ENCODE measurements at places on chromosomes 12 and 14.
A peak's percentile ranks its signal among the peaks of the same experiment; 100 is the strongest.

- DNase-seq, result no peak
These were observed 36.6 kb downstream of the YLPM1 start for GRCh38 chr14:74799765-74800164.

DNA sequence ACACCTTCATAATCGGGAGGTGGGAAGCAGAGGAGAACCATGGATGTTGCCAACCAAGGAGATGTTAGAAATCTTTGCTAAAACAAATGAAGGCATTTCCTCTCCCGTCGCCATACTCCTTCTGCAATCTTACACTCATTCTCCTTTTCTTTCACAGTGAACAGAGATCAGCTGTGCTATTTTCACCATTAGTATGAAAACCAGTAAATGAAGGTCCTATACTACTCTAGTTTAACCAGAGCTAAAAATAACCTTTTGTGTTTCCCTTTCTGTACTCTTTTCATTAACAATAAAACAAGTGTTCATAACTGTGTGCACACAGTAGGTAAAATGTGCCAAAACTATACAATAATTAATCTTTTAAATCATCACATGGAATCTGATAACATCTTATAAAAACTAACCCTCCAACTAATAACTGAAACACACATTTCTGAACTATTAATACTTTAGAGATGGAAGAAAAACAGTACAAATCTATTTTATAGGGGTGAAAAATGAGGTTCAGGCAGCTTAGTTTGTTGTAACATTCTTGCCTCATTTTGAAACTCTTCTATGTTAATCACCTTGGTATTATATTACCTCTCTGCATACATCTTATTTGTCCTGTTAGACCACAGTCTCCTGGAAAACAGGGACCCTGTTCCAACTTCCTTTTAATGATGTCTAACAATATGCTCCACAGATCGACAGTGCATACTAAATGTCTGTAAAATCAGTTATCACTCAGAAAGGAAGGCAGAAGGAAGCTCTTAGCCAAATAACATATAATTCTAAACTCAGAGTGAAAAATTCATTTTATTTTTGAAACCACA is 69.5 kb downstream of the SPPL3 start:
- DNase-seq, result no peak

DNA sequence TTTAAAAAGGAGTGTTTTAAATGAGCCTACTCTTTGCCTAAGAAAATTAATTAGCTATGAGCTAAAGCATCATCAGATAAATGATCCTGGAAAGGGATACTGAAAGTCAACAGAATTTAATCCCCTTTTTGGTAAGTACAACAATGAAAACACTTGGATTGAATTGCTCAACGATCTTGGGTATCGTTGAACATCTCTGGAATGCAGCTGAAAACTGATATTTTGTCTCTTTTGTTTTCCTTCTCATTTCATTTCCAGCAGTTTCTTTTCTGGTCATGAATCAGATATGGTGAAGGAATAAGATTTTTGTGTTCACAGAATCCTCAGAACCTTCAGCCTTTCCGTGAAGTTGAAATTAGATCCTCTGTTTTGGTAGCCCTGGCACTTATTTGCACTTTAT is 771.2 kb downstream of the FSCB start:
- DNase-seq, result no peak

GRCh38 chr12:34358198-34358597 is 335.9 kb downstream of the ALG10 start:
- no peak for DNase-seq

GRCh38 chr14:92493492-92493891 is 20.1 kb upstream of the RIN3 start:
- no peak for DNase-seq

- DNase-seq, result no peak
These were observed 139.7 kb downstream of the SLCO1B3 start for GRCh38 chr12:20950248-20950647.

GRCh38 chr14:23162800-23163199 is 20.7 kb downstream of the SLC7A8 start:
- no peak for DNase-seq

DNA sequence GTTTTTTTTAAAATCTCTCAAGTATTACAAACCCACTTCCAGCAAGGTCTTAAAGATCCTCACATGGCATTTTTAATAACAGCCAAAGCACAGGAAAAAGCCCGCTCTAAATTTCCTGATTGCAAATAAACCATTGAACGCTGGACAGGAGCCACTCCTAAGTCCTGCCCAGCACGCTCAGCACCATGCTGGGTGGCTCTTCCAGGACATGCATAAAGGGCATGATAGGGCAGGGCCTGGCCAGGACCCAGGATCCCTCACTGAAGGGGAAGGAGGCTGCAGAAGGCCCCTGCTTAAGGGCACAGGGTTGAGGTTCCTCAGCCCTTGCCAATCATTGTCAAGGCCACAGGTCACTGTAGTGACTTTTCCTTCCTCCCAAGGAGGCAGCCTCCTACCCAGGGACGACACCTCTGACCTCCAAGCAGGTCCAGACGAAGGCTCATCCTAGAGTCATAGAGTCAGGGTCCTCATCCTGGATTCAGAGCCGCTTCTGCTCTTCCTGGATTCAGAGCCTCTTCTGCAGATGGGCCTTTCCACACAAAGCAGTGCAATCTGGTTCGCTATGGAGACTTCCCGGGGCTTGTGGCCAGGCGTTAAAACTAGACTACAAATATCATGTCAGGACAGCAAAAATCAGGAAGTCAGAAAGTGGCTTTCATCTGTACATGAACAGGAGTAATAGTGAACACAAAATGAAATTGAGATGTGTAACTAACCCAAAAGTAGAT is 123.8 kb downstream of the GCH1 start:
- DNase-seq, result no peak

GRCh38 chr12:18939051-18939450 is 190.5 kb upstream of the PLEKHA5 start:
- DNase-seq, result no peak

DNA sequence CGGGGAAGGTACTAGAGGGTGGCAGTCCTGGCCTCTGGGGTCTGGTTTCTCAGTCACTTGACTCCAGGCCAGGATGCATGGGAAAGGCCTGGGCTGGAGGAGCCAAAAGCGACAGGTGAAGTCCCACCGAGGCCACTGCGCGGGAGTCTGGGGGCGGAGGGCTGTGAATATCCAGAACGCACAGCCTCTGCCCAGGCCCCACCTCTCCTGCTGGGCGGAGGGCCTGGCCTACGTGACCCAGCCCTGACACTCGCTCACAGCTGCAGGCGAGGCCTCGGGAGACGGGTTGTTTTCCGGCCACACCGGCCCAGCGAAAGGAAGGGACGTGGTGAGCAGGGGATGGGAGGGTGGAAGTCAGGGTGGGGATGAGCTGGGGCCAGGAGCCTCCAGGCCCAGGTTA is 91.2 kb downstream of the RFLNA start:
- DNase-seq, result no peak

DNA sequence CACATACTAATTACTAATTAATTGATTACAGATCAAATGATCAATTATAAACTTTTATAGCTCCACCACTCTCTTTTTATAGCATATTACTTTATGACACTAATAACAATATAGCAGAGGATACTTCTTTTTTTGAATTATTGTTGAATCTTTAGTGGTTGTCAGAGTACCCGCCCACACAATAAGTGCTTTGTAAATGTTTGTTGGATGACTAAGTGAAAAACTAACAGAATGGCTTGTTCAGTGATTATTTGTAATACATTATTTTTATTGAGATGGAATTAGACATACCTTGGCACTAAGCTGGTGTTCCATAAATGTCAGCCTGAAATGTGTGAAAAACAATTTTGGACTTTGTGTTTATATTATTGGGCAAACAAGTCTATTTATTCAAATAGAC is 670.5 kb upstream of the ATXN7L3B start:
- DNase-seq, result no peak

DNA sequence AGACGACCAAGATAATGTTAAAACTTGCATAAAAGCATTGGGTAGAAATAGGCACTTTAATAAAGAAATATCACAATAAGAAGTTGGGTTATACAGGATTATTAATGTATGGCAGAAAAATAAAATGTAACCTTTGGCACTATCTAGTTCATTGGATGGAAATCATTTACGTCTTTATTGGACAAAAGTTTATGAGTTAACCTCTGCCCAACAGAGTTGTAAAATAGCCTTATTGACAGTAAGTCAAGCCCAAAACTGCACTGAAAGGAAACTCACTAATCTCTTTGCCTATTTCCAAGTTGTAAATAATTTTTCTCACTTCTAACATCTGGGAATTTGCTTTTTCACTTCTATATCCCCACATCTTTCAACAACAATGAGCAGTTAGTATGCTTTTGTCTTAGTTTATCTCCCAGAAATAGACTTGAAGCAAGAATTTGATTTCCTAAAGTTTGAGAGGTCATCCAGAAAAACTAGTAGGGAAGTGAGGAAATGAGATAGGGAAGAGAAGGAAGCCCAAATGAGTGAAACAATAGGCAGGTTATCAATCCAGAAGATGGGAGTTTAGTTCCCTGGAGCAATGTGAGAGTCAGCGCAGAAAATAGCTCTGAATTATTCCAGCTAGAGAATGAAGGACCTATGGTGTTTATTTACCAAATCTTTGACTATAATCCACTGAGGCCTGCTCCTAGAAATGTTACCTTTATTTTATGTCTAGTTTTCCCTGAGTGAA is 434.8 kb downstream of the CCER1 start:
- DNase-seq, result no peak

- peak; percentile 54 for DNase-seq
These were observed at the start of gene TMEM117 for GRCh38 chr12:43835656-43836474. Gene TMEM117 (plus strand): TSS chr12:43836081.

DNA sequence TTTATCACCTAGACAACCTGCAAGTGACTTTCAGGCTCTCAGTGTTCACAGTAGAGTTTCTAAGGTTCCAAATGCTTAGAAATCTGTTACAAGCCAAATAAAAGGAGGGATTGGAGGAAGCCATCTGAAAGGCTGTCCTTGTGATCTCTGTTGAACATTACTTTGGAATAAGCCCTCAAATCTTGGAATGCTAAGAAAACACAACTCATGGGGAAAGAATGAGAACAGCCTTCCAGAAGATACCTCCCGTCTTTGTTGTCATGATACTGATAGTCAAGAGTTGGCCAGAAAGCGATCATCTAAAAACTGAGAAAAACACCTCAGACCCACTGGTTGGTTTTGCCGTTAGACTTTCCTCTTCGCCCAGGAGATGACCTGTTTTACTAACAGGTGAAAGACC is 44.4 kb upstream of the KCNK13 start:
- DNase-seq, result no peak

DNA sequence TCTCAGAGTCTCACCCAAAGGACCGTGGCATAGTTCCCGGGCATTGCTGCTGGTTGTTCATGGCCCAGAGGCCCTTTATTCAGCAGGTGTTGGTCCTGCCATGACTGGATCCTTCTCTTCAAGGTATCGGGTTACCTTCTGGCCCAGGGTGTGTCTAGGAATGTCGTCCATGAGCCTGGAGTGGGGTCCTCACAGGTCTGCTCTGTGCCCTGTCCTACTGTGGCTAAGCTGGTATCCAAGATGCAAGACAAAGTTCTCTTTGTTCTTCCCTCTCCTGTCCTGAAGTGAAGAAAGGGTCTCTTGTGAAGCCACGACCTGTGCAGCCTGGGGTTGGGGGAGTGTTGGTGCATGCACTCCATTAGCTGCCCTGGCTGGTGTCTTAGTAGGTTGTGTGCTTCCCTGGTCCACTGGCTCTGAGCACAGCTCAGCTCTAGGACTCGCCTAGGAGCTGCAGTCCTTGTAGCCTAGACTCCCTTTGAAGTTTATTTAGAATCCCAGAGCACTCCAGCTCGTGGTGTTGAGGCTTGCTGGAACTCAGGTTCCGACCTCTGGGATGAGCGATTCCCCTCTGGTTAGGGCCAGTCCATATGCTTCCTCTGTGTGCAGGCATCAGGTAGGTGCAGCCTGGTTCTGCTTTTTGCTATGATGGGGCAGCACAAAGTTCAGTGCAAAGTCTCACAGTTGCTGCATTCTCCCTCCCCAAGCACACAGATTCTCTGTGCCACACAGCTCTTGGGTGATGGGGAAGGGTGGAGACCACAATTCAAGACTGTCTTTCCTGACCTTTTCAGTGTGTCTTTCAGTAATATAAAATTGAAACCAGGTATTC is 117.4 kb downstream of the NUBPL start:
- DNase-seq, result no peak

DNA sequence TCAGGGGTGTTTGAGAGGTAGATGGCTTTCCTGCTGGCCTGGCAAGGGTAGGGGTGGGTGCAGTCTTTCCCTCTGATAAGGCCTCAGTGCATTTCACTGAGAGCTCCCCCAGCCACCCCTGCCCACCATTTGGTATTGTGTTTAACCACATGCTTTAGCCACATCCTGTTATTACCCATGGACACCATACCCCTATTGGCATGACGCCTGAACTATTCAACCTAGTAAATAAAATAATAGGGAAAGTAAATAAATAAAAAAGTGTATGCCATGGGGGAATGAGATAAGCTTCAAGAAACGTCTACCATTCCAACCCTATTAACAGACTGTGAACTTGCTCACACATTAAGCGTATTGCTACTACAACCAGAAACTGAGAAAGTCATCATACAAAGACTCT is 7.6 kb upstream of the LGR5 start:
- DNase-seq, result no peak

GRCh38 chr12:50296554-50296953 is 13.2 kb upstream of the LIMA1 start:
- DNase-seq, result no peak

GRCh38 chr12:107845980-107846659 is 71.6 kb downstream of the ASCL4 start:
- DNase-seq, result peak; percentile 8

DNA sequence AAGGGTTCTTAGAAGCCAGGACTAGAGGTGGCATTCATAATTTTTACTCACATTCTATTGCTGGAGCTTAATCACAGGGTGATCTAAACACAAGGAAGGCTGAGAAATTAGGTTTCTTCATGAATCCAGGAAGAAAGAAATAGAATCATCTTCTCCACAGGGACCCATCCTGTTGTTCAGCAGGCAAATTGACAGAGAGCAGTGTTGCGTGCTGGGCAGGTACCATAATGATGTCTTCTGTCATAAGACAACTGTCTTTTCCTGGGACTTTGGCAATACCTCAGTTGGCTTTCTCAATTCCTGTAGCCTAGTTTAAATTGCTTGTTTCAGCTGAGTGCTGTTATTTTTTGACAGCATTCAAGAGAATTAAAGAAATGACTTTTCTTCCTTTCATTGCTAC is 468.0 kb upstream of the SYT1 start:
- peak; percentile 20 for DNase-seq

DNA sequence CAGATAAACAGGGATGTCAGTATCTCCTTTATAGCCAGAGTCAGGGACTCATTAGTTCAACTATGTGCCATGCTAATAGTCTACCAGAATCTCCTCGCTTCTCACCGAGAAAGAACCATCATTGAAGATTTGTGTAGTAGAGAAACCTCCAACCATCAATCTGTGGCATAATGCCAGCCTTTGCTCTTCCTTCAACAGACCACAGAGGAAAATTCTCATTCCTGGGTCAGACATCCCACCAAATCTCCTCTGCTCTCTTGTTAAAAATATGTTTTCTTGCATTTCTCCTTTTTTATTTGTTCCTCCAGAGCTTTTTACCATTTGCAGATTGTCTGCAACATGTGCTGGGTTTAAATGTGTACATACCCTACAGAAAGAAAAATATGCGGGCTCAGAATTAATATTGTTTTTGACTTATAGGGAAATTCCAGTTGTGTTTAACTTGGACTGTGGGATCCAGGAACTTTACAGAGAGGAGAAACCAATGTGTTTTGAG is 64.9 kb downstream of the LLPH start:
- DNase-seq, result no peak

GRCh38 chr14:64421166-64421565 is 33.0 kb downstream of the MTHFD1 start:
- no peak for DNase-seq

Measured in cerebellum (tissue), 4 donors.